Kidney (tissue), 22 donors: ENCODE measurements at places on chromosomes 4 and X. TPM values are rescaled to one million over a fixed set of nuclear protein-coding genes. Genes with fewer than 3 reads are reported as not detected.

Gene TEX13B
- polyA plus RNA-seq: not detected

- no peak for DNase-seq
Observed at GRCh38 chr4:48565362-48566033, 75.4 kb downstream of the ZAR1 start.

- no peak for DNase-seq
Observed at GRCh38 chrX:147183161-147183560, 368.6 kb upstream of the CXorf51A start.

- no peak for DNase-seq
Observed at GRCh38 chr4:28073860-28074555, 1213.4 kb downstream of the STIM2 start.

Gene STK32B
- polyA plus RNA-seq: 18.1 TPM

DNA sequence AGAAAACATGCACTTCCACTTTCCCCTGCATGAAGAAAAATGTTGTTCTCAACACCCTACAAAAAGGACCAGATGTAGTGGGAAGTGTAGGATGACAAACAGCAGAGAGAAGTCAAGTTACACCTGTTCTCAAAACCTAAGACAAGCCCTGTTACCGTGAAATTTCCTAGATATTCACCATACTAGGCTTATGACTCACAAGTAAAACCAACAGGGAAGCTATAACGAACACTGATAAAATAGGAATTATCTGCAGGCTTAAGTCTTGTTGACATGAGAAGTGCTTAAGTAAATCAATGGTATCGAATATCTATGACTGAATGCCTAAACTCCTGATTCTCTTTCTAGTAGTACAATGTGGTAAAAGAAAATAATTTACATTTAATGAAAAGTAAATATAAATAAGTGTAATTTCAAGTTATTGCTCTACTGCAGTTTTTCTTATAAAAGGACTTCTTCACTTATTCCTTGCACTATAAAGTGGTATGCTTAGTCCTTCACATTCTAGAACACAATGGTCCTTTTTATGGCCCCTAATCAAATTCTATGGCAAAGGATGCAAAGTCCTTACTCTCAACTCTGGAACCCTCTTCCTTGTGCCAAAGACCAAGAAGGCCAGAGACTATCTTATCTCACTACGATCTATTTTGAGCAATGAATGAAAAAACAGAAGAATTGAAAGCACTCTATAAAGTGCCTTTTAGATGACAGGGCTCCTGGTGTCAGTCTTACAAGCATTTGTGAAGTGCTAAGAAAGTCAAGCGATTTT is 19.6 kb downstream of the AP1S2 start:
- no peak for DNase-seq

Gene GDPD2
- 2.5 TPM for polyA plus RNA-seq

DNA sequence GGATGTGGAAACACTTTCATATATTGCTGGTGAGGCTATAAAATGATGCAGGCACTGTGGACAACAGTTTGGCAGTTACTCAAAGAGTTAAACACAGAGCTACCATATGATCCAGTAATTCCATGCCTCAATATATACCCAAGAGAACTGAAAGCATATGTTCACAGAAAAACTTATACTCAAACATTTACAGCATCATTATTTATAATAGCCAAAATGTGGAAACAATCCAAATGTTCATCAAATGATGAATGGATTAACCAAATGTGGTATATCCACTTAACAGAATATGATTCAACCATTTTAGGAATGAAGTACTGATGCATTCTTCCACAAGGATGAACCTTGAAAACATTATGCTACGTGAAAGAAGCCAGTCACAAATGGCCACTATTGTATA is 603.8 kb downstream of the IQCM start:
- no peak for DNase-seq

DNA sequence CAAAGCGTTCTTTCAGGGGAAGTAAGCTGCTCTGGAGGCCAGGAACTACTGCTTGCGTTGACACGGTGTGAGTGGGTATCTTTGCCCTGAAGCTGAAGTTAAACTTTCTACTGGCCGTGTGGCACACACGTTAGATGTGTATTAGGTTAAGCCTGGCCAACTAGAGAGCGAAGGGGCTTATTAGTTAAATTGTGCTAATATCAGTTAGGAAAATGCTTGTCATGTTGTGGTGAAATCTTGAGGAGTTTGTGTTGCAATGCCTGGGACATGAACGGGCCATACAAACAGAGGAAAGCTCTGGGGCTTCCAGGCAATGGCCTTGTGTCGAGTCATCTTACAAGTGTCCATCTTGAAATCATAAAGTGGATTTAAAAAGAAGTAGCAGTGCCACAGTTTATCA is 62.6 kb downstream of the NSUN7 start:
- no peak for DNase-seq

GRCh38 chr4:24236532-24236931 is 346.7 kb upstream of the PPARGC1A start:
- no peak for DNase-seq

- no peak for DNase-seq
Observed at GRCh38 chrX:15475021-15475420, 18.1 kb downstream of the PIR start.

DNA sequence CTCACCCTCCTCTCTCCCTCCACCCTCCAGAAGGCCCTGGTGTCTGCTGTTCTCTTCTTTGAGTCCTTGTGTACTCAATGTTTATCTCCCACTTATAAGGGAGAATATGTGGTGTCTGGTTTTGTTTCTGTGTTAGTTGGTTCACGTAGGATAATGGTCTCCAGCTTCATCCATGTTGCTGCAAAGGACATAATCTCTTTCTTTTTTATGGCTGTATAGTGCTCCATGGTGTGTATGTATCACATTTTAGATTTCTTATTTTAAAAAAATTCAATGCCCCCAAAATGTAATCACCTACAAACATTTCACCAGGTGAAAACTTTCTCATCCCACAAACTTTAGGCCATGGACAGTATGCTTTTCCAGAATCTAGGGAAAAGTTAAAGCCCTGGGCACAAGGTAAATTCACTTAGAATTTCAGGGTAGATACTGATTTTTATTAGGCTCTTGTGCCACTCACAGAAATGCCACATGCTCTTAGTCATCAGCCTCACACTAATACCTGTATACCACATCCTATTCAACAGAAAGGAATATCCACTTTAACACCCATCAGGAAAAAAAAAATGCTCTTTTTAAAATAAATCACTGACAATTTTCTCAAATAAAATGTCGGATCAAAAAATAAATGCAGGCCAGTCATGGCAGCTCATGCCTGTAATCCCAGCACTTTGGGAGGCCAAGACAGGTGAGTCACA is 104.8 kb upstream of the ENPP6 start:
- no peak for DNase-seq

Gene NPNT
- polyA plus RNA-seq: 117 TPM

Gene TLR3
- 5.1 TPM for polyA plus RNA-seq

DNA sequence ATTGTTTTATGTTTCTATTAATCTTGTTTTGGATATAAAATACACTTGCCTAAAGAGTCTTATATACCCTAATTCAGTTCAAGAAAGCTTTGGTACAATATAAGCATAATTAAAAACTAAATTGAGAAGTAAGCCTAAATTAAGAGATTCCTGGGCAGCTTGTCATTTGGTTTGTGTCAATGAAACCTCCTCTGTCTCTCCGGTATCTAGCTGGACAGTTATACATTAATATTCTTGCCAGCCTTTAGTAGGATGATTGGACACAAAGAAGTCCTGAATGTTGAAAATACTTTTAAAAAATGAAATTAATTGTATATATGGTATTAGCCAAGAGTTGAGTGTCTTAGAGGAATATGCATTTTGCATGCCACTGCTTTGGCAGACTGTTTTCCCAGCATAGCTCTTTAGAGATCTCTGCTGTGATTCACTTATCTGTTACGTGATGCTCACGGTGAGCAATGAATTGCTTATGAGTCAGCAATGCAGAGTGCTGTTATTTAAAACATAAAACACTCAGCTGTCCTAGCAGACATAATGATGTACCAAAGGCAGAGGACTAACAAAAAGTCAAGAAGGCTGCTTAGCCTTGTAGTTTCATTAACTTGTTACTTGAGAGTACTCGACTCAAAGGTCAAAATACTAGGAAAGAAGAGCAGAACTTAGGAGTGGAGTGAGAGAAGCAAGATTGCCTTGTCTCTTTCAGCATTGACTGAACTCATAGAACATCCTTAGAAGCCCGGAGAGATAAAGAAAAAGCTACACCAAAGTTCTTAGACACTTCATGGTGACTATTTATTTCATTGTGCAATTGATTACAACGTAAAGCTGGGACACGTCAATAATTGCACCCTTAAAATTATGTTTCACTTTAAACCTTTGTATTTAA is 1296.1 kb upstream of the PCDH7 start:
- DNase-seq: no peak

Gene AGTR2
- not detected for polyA plus RNA-seq

DNA sequence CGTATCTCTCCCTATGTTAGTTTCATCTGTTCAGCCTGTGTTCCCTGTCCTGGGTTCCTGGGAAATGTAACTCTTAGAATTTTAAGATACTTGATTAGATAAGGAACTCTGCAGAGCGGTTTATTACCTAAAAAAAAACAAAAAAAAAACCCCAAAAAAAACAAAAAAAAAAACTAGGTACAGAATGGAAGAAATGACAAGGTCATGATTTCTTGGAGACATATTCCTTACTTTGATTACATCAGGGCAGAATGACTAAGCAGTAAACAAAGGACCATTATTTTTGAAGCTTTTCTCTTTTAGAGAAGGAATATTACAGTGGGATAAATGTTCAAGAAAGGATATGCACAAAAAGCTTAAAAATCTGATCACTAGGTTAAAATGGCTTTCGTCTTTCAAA is 171.8 kb downstream of the ARAP2 start:
- DNase-seq: no peak

Gene NPY2R
- not detected for polyA plus RNA-seq

Gene POLA1
- 2.2 TPM for polyA plus RNA-seq

DNA sequence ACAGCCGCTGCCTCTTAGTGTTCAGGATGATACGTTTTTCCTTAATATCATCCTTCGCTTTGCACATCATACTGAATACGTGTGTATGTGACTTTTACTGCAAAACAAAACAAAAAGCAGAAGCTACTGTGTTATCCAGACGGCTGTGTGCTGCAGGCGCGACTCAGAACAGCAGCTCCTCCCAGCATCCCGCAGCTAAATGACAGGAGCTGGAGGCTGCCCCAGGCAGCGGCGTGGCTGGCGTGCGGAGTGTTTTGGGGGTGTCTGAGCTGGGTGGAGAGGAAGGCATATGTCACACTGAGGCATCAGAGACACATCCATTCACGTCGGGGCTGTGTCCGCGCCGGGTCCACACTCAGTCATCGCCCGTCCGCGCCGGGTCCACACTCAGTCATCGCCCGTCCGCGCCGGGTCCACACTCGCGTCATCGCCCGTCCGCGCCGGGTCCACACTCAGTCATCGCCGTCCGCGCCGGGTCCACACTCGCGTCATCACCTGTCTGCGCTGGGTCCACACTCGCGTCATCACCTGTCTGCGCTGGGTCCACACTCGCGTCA is 16.6 kb downstream of the PCGF3 start:
- DNase-seq: no peak

- DNase-seq: no peak
Observed at GRCh38 chr4:121200795-121201472, 36.8 kb upstream of the TNIP3 start.

- no peak for DNase-seq
Observed at GRCh38 chr4:114012749-114013148, 33.3 kb upstream of the ARSJ start.

Gene REELD1
- polyA plus RNA-seq: 0.58 TPM

GRCh38 chr4:141706445-141706844 is 70.1 kb downstream of the IL15 start:
- no peak for DNase-seq

DNA sequence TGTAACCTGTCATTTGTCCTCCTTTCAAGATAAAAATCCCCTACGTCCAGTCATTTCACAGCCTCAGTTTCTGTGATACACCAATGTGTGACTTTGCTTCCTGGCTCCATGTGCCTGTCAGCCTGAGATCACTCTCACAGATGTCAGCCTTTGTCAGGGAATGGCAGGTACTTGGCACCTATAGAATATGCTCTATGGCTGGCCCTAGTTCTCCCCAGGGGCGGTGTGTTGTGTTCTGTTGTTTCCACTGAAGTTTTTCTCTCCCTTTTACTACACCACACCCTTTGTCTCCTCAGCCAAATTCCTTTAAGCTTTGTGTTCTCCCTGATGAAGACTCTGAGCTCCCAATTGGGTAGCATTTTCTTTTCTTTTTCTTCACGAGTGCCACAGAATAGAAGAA is 81.7 kb downstream of the ALPK1 start:
- DNase-seq: no peak

Gene PPEF1
- 0.92 TPM for polyA plus RNA-seq

Gene NDST4
- not detected for polyA plus RNA-seq

DNA sequence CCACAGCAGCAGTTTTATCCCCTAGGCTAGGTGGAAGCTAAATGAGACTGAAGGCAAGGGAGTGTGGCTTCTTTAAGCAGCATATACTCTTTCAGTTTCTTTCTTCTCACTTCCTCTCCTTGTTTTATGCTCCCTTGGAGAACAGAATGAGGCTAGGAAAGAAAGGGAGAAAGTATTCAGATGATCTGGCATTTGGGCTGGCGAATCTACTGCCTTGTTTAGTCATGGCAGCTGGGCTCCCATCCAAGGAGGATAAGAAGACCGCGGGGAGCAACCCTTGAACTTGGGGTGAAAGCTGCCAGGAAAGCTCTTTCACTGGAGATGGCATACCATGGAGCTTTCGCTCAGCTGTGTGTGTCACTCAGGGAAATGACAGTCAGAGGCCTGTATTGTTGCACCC is 72.1 kb downstream of the ARHGEF38 start:
- DNase-seq: peak; percentile 43

DNA sequence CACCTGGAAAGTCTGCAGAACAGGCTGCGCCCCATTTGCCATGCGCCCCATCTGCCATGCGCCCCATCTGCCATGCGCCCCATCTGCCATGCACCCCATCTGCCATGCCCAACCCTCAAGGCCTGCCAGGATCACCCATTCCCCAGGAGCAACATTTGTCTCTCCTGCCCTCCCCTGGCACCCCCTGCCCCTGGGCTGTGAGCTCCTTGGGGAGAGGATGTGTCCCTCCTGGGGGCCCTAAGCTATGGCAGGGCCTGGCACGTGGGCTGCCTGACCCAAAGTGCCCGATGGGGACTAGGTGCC is 82.6 kb downstream of the FAM53A start:
- no peak for DNase-seq

Gene MAGEB1
- not detected for polyA plus RNA-seq

GRCh38 chr4:41192136-41192535 is 22.2 kb downstream of the APBB2 start:
- no peak for DNase-seq

Gene MED28
- 26.1 TPM for polyA plus RNA-seq

DNA sequence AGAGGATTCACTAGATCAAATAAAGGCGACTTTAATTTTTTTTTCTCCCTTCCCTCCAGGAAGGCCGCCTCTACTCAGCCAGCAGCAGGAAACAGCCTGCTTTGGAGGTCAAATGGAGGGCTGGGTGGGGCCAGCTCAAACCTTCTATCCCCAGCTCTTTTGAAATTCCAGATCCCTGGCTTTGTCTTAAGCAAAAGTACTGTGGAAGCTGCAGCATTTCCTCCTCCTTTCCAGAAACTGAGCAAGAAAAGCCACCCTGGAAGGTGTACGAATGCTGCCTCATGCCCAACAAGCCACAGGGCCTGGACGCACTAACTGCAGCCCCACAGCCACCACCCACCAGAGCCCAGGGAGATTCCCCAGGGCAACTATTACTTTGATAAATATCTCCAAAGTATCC is 55.1 kb upstream of the ZCCHC13 start:
- no peak for DNase-seq
